ENCODE measurements at places on chromosomes 5 and 9.
A peak's percentile ranks its signal among the peaks of the same experiment; 100 is the strongest.

DNA sequence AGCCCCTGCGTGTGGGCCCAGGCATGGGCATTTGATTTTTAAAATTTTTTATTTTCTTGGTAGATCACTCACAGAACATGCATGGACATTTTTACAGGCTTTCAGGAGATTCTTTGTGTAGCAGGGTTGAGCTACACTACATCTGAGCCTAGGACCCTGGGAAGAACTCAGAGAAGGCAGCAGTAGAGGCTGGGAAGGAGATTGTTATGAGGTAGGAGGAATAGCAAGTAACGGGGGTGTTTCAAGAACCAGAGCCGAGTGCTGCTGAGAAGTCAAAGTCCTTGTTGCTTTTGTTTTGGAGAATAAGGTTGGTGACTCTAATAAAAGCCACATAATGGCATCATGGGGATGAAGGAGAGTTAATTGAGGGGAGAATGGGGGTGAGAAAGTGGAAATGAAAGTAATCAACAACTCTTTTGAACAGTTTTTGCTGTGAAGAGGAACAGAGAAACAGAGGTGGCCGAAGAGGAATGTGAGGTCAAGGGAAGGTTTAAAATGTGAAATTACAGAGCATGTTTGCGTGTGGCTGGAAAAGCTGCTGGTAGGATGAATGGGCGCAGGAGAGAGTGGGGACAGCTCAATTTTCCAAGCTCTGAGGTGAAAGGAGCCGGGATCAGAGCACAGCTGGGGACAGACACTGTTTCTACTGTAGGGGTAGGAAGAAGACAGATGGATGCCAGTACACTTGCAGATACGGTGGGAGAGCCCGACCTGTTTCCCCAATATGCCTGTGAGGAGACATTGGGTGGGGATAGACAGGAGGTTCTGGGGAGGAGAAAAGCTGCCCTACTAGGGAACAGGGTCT is 4.7 kb upstream of the PDLIM7 start:
- DNase-seq: no peak

DNA sequence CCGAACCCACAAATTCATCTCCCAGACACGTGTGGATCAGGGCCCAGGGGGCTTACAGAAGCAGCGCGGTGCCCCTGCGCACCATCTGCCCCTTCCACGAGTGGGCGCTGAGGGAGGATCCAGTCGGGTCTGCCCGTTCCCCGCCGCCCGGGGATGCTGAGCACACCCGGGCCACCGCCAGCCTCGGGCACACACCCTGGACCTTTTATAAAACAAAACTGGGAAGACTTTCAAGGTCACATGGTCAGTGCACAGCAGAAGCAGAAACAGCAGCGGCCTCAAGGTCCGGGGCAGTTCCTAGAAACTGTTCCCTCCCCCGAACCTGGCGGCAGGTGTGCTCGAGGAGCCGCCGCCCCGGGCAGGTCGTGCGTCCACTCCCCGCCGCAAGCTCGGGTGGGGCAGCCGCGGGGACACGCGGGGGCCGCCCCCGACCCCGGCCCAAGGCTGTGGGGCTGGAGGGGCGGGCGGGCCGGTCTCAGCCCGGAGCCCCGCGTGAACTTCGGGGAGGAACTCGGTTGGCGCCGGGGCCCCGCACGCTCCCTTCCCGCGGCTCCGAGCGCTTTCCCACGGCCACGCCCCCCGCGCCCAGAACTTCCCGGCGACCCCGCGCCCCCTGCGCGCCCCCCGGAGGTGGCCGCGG is 633 bp upstream of the PPP1R26 start:
- DNase-seq: no peak

DNA sequence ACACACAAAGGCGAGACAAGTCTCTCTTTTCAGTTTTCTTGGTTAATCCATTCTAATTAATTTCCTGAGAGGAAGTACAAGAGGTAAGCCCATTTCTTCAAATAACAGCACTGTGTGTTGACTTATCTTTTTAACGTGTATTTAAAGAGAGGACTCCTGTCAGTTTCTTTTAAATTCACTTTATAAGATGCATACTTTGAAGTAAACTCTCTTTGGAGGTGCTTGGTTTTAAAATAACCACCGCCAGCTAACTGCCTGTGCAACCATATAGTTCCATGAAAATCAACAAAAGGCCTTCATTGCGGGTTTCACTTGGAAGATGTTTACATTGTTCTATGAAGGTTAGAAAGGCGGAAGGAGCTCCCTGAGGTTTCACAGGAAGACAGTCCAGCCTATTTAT is 13.1 kb upstream of the SERINC5 start:
- DNase-seq: no peak

GRCh38 chr5:72752909-72753308 is 63.6 kb upstream of the TNPO1 start:
- DNase-seq: no peak

DNA sequence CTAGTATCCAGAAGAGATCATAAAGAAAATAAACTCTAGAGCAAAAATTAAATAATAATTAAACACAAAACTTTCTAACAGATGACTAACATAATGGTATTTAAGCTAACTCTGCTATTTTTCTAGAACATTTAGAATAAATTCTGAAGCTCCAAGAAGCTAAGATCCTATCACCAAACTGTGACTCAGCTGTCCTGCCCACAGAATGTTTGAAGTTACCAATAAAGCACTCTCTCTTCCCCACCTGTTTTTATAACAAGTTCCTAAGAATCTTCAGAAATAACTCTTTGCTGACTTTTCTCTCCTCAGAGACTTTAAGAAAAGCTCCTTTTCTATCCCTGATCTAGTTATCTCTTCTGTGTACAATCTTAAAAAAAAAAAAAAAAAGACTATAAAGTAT is 6.0 kb upstream of the EFNA5 start:
- DNase-seq: no peak

DNA sequence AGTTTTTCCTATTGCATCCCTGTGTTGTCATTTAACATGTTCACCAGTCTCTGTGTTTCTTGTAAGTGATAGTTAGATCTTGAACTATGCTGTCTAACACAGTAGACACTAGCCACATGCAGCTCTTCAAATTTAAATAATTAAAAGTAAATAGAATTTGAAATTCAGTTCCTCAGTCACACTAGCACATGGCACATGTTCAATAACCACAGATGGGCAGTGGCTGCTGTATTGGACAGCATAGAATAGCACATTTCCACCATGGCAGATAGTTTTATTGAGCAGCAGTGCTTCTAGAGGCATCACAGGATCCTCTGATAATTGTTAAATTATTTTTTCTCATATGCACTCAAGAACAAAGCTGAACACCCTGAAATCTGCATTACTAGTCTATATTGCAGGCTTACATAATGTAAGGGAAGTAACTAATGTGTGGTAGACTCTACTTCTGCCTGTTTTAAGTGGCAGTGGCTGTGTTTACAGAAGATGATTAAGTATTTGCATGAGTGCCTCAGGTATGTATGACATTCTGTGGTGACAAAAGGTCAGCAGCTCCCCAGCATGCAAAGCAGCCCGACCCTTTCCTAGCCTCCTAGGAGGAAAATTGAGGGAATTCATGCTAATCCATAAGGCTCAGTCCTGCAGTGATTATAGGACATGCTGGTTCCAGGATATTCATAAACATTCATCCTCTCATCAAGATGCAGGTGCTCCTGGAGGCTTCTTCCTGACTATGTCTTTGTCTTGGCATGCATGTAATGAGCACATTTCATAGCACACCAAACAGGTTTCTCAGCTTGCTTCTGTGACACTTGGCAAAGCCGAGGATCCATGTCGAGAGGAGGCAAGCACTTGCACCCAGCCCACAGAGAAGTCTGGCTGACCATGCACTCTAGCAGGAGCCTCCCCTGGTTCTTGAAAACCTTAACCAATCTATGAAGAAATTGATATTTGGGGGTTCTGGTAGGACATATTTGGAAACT is 45.5 kb downstream of the SH3RF2 start:
- peak; percentile 27 for DNase-seq

DNA sequence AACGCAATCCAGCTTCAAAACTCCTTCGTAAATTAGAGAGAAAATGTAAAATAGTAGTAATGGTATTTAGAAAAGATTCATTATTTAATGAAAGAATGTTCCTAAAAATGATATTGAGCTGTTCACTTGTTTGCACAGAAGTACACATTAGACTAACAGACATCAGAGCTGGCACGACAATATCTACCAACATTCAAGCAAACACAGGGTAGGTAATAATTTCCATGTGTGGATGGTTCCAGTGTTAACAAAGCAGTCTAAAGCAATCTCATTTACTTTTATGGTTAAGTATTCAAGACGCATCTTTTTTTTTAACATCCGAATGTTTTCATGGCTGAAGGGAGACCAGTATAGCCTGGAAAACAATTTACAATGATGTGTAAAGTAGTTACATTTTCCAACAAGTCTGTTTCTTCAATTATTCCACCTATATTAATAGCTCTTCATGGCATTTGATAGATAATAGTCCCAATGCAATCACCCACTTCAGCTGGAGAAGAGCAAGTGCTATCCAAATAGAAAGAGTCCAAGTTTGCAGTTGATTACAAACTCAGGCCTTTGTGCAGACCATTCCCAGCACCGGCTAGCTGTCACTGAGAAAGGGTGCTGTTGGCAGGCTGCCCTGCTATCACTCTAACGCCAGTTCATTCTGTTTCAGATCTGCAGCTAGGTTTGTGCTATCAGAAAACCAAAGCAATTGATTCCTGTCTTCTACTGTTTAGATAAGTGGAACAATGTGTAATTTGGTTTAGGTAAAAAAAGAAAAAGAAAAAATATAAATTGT is 458.8 kb downstream of the DTWD2 start:
- no peak for DNase-seq

DNA sequence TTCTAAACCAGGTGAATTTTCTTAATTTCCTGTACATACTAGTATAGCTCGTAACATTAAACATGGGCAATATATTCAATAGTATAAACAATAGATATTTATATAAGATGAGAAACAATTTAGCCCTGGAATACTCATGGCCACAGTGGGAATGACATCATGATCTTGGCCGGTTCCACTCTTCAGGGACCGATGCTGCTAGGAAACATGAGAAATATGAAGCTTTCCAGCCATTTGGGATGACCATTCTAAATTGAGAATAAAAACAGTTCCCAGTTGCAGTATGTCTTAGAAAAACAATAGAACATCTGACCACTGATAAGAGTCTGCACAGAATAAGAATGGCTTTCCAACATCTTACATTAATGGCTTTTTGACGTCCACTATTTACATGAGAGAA is 33.3 kb upstream of the SLCO6A1 start:
- DNase-seq: no peak

DNA sequence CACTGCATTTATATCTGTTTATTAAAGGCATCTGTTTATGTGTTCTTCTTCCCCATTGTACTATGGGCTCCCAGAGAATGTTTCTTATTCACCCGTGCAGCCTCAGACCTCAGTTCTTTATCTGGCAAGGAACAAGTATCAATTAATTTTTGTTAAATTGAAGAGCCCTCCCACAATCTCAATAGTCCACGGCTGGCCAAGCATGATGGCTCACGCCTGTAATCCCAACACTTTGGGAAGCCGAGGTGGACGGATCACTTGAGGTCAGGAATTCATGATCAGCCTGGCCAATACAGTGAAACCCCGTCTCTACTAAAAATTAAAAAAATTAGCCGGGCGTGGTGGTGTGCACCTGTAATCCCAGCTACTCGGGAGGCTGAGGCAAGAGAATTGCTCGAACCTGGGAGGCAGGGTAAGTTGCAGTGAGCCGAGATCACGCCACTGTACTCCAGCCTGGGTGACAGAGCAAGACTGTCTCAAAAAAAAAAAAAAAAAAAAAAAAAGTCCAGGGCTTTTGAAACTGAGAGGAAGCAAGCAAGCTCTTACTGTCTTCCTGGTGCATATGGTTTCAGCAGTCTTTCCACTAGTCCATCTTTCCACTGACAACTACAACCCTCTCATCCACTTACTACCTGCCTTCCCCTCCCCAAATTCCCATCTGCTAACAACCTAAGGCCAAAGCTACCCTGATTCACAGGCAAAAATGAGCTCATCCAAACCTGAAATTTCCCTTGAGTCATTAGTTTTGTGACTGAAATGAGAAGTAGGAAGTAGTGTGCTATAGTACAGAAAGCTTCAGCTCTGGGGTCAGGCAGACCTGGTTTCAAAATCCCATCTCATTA is 2.3 kb upstream of the HK3 start:
- no peak for DNase-seq

DNA sequence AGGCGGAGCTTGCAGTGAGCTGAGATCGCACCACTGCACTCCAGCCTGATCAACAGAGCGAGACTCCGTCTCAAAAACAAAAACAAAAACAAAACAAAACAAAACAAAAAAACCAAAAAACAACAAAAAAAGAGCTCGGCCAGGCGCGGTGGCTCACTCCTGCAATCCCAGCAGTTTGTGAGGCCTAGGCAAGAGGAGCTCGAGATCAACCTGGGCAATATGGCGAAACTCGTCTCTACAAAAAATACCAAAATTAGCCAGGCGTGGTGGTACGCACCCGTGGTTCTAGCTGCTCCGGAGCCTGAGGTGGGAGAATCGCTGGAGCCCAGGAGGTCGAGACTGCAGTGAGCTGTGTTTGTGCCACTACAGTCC is 20.2 kb downstream of the TRIM7 start:
- no peak for DNase-seq

- DNase-seq: no peak
Measured at GRCh38 chr5:170848033-170848432, 13.8 kb upstream of the RANBP17 start.

- DNase-seq: no peak
Measured at GRCh38 chr9:93121316-93122241, 12.5 kb downstream of the NINJ1 start.

DNA sequence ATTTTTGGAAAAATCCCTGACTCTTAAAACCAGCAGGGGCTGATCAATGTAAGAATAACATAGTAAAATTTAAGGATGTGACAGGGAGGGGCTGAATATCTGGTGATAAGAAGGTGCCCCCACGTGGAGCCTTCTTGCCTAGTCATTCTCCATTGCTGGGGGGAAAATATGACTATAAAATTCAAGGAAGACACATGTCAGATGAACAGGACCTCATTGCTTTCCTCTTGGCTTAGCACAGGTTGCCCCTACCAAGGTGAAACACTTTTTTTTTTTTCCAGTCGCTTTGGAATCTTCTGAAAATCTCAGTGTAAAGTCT is 310.9 kb downstream of the EFNA5 start:
- DNase-seq: no peak

GRCh38 chr9:14560194-14560593 is 133.0 kb downstream of the ZDHHC21 start:
- DNase-seq: no peak

GRCh38 chr5:83493644-83494043 is 22.1 kb downstream of the VCAN start:
- DNase-seq: no peak

DNA sequence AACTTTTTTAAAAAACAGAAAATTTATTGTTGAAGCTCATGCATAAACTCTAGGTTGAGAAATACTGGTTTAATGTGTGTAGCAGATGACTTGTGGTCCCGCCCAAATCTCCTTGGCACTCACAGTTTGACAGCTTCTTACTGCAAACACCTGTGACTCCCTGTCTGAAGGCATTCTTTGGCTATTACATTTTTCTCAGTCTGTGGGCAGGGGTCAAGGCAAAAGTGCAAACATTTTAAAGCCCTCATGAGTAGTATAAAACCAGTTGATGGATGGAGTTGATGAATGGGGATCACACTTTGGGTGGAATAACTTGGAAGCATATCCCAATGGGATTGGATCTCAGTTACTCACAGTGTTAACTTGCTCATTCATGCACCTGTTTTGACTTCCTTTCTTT is 1007.0 kb upstream of the NUDT12 start:
- DNase-seq: no peak

Measured in epithelial cell of prostate (primary cell).